ENCODE measurements at places on chromosomes 5 and 9.

DNA sequence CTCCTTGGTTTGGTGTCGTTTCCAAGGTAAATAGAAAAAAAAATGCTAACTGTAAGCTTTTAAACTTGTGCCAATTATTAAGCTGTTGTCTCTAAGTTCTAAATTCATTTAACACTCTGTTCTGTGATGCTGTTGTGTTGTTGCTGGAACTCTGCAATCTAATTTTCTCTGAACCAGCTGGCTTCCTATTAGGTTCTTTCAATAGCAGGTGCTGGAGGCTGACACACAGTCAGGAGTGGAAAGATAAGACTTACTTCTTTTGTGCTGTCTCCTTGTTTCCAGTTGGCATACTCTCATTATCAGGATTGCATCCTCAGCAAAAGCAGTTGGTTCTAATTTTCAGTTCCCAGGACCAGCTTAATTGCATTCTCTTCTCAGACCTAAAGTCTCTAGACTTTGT is 1252.6 kb upstream of the NUDT12 start:
- no peak for DNase-seq

GRCh38 chr5:143896966-143897365 is 85.0 kb downstream of the HMHB1 start:
- no peak for DNase-seq

- no peak for DNase-seq
Observed at GRCh38 chr9:78781681-78782080, 484.8 kb downstream of the PSAT1 start.

GRCh38 chr5:172801179-172801671 is 30.2 kb upstream of the DUSP1 start:
- peak; percentile 94 for DNase-seq

DNA sequence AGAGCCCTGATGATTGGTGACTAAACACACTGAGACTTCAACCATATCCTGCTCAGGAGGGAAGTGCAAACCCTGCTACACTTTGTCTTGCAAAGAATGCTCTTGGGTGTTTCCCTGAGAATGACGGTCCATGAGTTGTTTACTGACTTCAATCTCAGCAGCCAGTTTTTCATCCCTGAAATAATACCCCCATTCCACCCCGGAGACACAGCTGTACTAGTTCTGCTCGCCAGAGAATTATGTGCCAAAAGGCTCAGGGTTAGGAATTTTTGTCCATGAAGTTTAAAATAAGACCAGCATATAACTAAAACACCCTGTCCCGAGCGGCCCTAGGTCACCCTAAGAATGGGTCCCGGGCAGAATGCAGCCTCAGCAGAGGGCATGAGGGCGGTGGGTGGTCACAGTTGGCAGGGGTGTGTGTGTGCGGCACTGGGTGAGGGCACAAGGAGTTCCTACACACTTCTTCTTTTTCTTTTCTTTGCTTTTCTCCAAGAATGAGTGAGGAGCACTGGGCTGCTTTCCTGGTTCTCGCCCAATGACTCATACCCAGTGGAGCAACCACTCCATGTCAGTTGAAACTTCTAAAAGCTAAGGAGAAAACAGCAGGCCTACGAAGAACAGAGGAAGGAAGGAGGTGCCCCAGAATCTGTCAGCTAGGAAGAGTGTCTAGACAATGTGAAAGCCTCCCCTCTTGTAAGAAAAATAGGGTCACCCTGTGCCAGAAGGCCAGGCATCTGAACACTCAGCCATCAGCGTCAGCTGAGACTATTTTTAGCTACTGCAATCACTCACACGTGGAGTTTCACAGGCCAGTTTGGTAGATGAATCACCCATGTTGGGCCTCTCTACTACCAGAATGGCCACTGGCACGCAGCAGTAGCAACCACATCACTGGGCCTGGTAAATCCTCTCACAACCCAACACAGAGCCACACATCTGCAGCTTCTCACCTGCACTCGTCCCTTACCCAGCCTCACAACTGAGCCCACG is 105.9 kb downstream of the DPYSL3 start:
- peak; percentile 93 for DNase-seq

- DNase-seq: peak; percentile 71
Observed at GRCh38 chr5:53936481-53937352, 373.7 kb downstream of the ARL15 start.

DNA sequence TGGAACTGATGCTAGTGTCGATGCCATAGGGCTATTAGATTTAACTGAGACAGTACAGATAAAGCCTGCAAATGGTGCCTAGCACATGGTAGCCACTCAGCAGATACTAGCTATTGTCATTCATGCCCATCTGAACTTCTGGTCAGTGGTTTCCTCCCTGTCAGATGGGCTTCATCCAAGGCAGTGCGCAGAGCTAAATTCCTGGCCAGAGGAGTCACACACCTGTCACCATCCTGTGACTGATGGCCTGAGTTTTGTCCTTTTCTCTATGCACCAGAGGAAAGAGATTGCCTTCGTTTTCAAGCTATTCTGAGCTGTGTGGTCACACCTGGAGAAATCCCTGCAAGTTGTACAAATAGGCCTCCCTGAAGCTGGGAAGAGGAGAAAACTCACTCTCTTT is 34.7 kb downstream of the MSX2 start:
- no peak for DNase-seq

GRCh38 chr5:83472213-83472507 is 616 bp downstream of the VCAN start:
- DNase-seq: no peak

- DNase-seq: no peak
Observed at GRCh38 chr9:130433168-130433946, 11.4 kb upstream of the ASS1 start.

GRCh38 chr5:138966236-138966985 is 91.3 kb upstream of the LRRTM2 start:
- DNase-seq: no peak

DNA sequence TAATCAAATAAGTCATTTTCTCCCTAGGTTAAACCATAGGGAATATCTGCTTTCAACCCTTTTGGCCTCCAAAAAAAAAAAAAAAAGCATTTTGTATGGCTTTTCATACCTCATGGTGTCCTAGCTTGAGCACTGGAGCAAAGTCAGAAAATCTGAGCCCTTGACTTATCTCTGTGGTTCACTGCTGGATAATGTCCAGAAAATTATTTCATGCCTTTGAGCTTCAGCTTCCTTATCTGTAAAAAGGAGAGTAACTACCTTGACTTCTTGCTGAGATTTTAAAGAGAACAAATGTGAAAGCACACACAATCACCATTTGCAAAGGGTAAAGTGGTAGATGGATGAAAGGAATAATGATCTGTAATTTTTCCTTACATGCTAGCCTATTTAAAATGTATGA is 165.9 kb downstream of the ALDH1A1 start:
- no peak for DNase-seq
